Pancreas (tissue), 10 donors: ENCODE measurements at places on chromosomes 6 and 20. TPM values are rescaled to one million over a fixed set of nuclear protein-coding genes. Genes with fewer than 3 reads are reported as not detected.

- H3K4me3 ChIP-seq: no peak overlapping the region
- peaks cover 22% of the 10 kb centered on the region for H3K4me1 ChIP-seq
- no peak overlapping the region for H3K27ac ChIP-seq
- DNase-seq: no peak
Measured at GRCh38 chr6:129667034-129667433, 42.9 kb downstream of the ARHGAP18 start.

- no peaks in the 10 kb centered on the region for H3K27me3 ChIP-seq
- no peaks in the 10 kb centered on the region for H3K4me1 ChIP-seq
- H3K4me3 ChIP-seq: no peak overlapping the region
Measured at GRCh38 chr6:44481760-44482159, 94.3 kb downstream of the CDC5L start.

DNA sequence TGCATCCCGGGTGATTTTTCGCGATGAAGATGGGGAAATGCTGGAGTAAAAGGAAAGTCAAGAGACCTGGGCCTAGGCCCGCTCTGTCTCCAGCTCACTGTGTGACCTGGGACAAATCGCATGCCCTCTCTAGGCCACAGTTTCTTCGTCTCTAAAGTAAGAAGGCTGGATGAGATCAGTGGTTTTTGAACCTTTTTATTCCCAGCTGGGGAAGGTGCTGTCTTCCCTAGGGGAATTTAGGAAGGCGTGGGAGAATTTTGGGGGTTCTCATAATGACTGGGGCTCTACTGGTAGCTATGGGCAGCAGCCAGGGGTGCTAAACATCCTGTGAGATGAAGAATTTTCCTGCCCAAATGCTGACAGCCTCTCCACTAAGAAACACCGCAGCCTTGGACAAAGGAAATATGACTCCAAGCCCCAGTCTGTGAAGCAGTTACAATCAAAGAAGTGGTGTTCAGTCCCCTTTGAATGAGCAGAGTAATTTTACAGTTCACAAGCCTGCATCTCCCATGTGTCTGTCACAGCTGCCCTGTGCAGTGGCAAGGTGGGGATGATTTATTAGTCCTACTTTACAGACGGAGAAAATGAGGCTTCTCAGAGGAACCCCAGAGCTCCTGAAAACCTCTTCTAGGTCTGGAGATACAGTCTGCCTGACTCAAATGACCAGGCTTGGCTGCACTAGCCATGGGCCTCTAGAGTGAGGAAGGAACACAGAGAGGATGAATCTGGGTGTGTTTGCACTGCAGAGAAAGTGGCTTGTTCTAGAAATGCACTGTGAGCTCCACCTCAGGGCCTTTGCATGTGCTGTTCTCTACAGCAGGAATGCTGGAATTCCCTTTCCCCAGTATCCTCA lies 57.2 kb downstream of the RAB44 start:
- H3K36me3 ChIP-seq: no peaks in the 10 kb centered on the region
- H3K4me3 ChIP-seq: no peak overlapping the region
- peaks cover 3% of the 10 kb centered on the region for H3K4me1 ChIP-seq
- no peak overlapping the region for H3K27ac ChIP-seq
- H3K27me3 ChIP-seq: no peaks in the 10 kb centered on the region
- DNase-seq: no peak

DNA sequence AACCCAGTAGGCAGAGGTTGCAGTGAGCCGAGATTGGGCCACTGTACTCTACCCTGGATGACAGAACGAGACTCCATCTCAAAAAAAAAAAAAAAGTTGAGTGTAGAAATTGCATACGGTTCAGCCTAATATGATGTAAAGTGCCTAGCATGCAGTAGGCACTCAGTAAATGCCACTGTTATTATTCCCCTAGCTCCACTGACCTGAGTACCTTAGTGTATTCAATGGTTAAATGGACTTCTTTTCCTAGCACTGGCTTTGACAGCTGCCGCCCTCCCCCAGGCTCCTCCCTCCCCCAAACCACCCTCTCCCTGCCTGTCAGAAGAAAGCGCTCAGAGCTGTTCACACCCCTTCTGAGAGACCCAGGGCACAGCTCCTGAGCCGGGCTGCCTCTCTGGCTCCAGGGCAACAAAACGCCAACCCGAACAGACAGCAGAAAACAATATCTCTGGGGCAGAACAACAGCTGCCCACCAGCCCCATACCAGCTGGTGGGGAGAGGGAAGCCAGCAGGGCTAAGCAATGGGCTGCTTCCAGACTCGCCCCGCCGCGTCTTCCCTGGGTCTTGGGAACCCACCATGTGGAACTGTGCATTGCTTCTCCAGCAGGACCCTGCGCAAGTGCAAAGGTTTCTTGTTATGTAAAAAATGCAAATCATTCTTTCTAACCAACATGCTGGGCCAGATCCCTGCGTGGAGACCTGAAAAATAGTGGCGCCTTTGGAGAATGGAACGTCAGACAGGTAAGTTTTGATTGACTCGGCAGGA lies 4.5 kb downstream of the CPNE5 start:
- H3K4me1 ChIP-seq: peaks cover 5% of the 10 kb centered on the region
- H3K4me3 ChIP-seq: no peak overlapping the region
- H3K36me3 ChIP-seq: no peaks in the 10 kb centered on the region
- DNase-seq: no peak

DNA sequence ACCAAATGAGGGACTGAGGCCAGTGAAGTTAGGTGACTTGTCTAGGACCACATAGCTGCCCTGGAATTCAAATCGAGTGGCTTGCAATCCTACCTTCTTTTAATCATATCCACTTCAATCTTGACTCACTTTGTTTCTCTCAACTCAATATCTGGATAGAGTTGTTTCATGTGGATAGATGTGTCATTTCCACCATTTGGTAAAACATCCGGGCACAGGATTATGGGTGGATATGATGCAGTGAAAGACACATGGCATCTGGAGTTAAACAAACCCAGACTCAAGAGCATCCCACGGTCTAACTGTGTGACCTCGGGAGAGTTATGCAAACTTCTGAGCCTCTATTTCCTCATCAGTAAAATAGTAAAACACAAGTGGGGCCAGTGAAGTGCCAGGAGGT lies 103.6 kb upstream of the CNKSR3 start:
- H3K36me3 ChIP-seq: no peaks in the 10 kb centered on the region
- no peak overlapping the region for H3K27ac ChIP-seq

DNA sequence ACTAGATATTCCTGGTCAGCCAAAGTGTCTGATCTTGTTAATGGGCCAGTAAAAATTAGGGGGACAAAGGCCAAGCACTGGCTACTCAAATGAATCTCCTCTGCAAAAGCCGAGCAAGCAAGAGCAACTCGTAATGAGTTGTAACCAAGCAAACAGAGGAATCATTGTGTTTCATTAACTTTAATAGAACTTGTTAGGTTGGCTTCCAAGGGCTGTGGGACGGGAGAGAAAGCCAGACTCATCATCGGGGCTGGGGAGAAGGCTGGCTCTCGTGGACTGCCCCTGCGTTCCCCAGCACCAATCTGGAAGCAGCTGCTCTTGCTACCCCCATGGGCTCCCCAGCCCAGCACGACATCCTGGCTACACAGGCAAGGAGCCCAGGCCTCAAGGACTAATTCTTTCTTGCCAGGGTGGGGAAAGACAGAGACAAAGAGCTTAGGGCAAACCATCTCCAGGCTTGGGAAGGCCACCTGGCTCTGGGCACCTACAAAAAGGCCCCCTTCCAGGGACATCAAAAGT lies 10.5 kb upstream of the SCUBE3 start:
- H3K27me3 ChIP-seq: no peaks in the 10 kb centered on the region
- no peak overlapping the region for H3K4me3 ChIP-seq
- no peak for DNase-seq
- no peaks in the 10 kb centered on the region for H3K36me3 ChIP-seq
- no peak overlapping the region for H3K27ac ChIP-seq
- no peaks in the 10 kb centered on the region for H3K4me1 ChIP-seq

DNA sequence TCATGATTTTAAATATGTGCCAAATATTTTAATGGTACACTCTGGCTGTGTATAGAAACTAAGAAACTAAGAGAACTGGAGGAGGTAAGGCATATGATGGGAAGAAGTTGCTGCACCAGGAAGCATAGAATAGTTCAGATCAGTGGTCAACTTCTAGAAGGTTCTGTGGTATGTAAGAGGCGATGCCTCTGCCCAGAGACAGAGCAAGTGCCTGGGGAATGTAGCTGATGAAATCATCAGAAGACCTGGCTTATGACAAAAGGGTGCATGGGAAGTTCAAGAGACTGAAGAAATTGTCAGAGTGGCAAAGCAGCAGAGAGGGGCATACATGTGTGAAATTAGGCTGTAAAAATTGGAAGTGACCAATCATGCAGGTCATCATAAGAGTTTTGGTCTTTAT lies 580.8 kb downstream of the BMP2 start:
- no peaks in the 10 kb centered on the region for H3K27me3 ChIP-seq
- H3K27ac ChIP-seq: no peak overlapping the region
- no peaks in the 10 kb centered on the region for H3K4me1 ChIP-seq
- no peak overlapping the region for H3K4me3 ChIP-seq
- no peaks in the 10 kb centered on the region for H3K36me3 ChIP-seq
- DNase-seq: no peak

The ELOVL4 gene
- 0.30 TPM for polyA plus RNA-seq

The OR2H2 gene
- not detected for polyA plus RNA-seq
